ENCODE measurements at places on chromosomes 4 and X.
A peak's percentile ranks its signal among the peaks of the same experiment; 100 is the strongest.

DNA sequence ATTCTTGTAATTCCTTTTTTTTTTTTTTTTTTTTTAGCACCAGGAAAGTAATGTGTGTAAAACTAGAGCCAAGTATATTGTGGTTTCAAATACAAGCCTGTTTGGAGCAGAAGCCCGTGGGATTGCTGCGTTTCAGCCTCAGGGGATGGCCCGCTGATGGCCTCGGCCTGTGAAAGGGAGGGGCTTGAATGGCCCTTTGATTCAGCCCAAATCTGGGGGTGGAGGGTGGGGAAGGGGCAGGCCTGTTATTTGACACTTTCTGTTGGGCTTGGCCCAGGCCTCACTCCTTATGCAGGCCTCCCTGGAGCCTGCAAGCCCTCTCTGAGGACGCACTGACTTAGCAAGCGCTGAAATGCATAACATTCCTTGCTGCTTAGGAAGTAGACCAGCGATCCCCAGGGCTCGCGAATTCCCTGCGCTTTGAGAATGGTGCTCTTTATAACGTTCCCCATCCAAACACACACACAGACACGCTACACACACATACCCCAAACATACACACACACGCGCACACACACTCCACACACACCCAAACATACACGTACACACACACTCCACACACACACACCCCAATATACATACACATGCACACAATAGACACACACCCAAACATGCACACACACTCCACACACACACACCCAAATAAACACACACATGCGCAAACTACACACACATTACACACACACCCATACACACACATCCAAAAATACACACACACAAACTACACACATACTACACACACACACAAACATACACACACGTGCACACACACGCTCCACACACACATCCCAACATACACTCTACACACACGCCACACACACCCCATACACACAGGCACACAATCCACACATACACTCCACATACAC, 29.6 kb downstream of the TLR10 start:
- DNase-seq: no peak

- no peak for DNase-seq
Observed at GRCh38 chr4:107692202-107692601, 27.8 kb downstream of the PAPSS1 start.

DNA sequence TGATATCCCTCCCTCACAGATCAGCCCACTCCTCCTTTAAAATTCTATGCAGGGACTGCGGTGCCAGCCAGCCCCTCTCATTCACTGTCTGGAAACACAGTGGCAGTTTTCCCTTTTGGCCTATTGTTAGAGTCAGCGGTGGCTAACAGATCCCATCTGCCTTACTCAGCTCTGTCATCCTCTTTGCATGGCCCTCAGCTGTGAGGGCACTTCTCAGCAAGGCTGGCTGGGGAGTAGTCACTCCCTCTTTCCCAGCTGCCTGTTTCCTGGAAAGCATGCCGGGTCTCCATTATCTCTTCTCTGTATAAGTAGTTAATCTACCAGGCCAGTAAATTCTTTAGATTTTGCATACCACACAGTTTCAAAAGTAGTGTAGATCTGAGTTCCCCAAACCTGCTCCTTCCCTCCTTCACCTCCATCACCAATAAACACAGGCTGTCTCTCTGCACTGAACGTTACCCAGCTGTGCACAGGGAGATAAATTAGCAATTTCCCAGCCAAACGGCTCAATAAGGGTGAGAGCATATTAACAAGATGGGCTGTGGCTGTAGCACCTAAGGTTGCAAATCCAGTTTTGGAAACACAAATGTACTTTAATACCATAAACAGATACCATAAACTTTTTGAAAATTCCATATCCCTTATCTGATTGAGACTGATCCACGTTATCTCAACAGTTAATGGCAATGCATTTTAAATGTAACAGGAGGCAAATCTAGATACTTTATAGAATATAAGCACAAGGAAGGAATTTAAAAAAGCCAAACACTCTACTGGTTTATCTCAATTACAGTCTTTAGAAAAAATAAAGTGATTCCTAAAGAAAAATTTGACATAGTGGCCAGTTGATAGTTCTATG, 229.3 kb downstream of the ANKRD50 start:
- no peak for DNase-seq

- no peak for DNase-seq
Observed at GRCh38 chrX:3362956-3363355, 16.5 kb upstream of the MXRA5 start.

- DNase-seq: no peak
Observed at GRCh38 chrX:101417190-101417589, 9.2 kb downstream of the HNRNPH2 start.

DNA sequence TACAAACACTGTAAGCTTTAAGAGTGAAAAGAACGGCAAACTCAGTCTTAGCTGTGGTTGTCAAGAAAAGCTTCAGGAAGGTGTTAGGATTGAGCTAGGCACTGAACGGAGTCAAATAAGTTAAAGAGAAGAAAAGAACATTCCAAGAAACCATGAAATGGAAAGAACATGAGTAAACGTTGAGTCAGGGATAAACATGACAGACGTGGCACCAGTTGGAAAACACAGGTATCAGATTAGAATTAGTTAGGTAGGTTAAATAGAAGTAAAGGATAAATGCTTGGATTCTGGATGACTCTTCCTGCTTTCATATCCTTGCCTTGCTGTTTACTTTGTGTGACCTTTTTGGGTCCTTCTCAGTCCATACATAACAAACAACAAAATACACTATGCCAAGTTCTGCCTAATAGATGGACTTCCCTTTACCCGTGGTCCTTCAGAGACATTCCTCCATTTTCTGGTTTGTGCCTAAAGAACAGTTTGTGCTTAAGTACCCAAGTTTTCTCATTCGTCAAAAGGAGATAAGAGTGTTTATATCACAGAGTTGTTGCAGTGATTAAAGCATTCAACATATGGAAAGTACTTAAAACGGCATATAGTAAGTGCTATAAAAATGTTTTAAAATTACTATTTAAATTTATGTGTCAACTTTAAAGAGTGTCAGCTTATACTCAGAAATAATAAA, 446.9 kb downstream of the TMA16 start:
- DNase-seq: no peak

DNA sequence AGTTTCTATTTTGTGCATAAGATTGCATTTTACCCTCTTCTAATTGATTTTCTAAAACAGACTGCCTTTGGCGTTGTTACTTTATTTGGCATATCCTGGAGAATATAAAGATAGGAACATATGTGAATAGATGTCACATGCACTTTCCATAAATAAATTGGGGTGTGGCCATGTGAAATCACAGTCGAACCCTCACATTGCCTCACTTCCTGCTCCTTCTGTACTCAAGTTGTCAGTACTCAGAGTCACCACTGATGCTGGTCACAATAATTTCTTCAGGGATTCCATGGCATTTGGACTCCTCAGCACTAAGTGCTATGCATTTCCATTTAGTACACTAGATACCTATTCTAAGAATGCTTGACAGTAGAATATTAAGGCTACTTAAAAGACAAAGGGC, 1.4 kb upstream of the EMCN start:
- DNase-seq: no peak

DNA sequence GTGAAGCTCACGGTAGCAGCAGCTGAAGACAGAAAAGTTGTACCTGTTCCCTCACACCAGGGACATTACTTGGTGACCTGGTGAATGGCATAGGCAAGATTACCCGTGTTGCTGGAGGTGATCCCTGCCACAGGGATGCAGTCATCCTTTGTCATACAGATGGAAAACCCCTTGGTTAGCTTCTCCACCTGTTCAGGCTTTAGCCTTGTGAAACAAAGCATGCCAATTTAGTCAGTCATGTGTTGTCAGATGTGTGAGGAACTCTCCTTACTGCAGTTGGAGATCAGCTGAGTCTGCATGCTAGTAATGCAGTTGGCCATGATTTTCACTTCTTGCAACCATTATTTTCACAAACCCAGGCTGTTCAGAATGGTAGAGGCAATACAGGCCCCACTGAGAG, 41.0 kb downstream of the AMELX start:
- DNase-seq: no peak

DNA sequence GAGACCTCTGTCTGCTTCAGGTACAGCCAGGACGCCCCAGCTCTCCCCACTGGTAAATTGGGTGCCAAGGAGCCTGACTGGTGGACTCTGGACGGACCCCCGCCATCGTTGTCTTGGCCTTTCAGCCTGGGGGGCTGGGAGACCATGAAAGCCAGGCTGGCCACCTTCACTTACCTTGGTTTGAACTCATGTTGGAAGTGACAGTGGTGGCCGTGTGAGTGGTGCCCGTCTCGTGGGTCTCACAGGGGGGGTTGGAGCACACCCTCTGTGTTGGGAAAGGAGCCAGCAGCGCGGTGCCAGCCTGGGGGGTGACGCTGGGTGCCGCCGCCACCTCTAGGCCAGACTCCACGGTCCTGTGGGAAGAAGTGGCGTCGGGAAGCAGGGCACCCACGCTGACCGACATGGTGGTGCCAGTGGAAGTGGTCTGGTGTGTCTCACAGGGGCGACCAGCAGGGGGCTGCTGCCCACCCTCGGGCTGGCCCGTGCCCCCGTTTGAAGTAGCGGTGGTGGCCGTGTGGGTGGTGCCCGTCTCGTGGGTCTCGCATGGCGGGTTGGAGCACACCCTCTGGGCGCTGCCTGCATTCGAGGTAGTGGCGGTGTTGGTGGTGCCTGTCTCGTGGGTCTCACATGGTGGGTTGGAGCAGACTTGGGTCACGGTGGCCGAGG, 9.6 kb upstream of the RENBP start:
- DNase-seq: no peak

DNA sequence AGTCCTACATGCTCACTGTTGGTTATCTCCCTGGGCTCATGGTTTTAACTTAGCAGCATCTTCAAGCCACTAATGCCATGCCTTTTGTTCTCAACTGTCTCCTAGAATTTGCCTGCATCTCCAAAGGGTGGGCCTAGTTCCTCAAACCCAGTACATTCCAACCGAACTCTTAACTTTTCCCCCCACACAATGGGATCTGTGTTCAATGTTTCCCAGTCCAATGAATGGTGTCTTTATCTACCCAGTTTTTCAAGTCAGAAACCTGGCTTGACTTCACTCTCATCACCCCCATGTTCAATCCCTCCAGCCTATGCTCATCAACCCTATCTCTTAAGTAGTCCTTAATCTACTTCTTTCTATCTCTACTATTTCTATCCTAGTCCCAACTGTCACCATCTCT, 12.9 kb downstream of the CD40LG start:
- DNase-seq: no peak

GRCh38 chr4:144208074-144208473, 67.6 kb upstream of the GYPA start:
- DNase-seq: no peak

DNA sequence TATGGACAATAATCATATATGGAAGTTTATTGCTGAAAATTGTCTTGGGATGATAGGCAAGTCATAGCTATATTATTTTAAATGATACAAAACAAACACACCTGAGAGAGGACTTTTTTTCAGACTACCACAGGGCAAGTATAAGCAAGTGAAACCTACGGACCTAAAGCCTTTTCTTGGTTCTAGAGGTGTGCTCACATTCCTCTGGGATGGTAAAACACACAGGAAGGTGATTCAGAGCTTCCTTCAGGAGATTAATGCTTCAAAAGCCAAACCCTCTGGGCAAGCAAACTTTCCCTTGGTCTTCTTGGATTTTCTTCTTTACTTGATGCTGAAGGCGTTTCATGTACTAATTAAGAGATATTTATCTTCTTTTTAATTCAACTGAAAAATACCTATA, 60.1 kb upstream of the ACSL4 start:
- DNase-seq: no peak

- no peak for DNase-seq
Observed at GRCh38 chrX:130118441-130119311, 8.4 kb upstream of the ELF4 start.

DNA sequence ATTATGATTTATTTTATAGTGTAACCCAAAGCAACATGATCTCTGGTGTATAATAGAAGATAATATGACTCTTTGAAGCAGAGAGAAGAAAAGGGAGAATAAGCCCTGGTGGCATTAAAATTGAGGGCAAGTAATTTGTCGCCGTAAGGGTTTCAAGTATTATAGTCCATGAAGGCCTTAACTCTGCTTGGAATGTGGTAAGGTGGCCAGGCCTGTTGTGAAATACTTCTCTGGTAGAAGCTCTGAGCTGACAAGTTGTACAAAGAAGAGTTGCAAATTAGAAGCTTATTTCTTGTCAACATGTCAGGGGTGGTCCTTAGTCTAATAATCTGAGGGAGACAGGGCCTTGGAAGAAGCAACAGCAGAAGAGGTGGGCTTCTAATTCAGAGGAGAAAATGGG, 151.7 kb upstream of the HHIP start:
- DNase-seq: no peak

- no peak for DNase-seq
Observed at GRCh38 chr4:13647031-13647430, 19.5 kb upstream of the BOD1L1 start.

- no peak for DNase-seq
Observed at GRCh38 chr4:101682946-101683345, 107.6 kb upstream of the BANK1 start.

GRCh38 chr4:19213388-19213787, 1038.3 kb upstream of the SLIT2 start:
- no peak for DNase-seq

DNA sequence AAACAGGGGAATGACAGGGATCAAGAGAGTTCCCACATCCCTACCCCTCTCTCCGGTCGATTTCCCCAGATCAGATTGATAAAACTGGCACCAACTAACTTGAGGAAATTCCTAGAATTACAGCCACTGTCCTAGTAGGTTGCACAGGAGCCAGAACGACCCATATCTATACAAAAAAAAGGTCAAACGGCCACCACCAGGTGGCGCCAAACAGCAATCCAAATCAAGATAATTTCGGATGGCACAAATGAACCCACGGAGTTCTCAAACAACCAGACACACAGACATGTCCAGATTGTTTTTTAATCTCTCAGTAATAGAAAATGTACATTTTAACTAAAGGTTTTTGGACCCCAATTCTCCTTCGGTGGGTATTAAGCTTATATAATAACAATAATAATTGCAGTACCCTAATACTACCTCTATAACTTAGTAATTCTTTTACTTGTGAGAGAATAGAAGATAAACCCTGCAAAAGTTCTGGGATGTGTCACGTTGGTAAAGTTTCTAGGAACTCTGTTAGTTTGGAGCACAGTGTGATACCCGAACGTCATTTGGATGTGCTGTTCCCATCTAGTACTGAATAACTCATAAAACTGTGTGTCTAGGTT, 212.6 kb downstream of the SPOCK3 start:
- DNase-seq: peak; percentile 15

- no peak for DNase-seq
Observed at GRCh38 chr4:16489226-16489625, 263.0 kb upstream of the TAPT1 start.

GRCh38 chrX:133749951-133750350, 235.4 kb downstream of the GPC3 start:
- DNase-seq: no peak

Measured in CD4-positive, alpha-beta T cell treated with Interleukin-6 at 100 ng/mL for 8 hours (primary cell).